ENCODE measurements at places on chromosomes 4 and X.

DNA sequence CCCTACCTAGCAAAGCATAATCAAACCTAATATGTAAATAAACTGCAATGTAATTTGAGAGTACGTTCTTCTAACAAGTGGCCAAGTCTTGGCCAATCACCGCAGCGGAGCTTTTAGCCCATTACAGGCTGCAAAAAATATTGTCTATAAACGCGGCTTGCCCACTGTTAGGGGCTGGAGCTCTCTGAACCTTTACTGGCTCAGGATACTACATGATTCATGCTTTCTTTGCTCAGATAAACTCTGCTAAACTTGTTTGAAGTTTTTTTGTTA lies 990 bp upstream of the HADH start:
- DNase-seq, result no peak

DNA sequence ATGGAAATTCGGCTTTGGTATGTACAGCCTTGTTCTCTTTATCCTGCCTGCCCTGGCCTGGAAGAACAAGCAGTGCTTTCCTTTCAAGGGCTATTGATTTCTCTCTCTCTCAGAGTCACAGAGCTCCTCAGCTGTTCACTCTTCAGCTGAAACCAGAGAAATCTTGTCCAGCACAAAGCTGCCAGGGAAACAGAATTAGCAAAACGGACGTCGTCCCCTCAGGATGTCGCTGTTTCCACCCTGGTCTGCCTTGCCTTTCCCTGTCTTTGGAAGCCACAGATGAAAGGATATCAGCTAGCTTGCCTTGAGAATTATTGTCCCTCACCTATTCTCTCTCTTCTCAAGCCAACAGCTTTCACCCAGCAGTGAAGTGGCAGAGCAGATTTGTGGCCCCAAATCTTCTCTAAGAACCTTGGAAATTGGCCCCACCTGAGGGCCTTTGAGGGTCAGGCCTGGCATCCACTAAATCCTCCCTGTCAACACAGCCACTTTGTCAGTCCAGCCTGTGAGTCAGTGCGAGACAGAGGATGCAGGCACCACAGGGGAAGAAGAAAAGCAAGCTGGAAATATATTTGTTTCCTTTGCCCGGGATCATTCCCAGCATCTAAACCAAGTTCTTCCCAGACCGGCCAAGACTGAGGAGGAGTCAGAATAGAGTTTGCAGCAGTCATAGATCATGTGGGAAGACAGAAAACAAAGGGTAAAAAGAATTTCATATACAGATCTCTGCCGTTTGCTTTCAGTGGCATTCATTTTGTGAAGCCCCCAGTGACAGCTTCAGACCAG lies 63.8 kb upstream of the MTM1 start:
- no peak for DNase-seq

- DNase-seq, result no peak
These were observed 17.6 kb downstream of the GRIA3 start for GRCh38 chrX:123201720-123202119.

- DNase-seq, result no peak
These were observed 94.4 kb downstream of the IL15 start for GRCh38 chr4:141730805-141731204.

- DNase-seq, result no peak
These were observed 59.1 kb downstream of the MRPL1 start for GRCh38 chr4:77921701-77922100.

DNA sequence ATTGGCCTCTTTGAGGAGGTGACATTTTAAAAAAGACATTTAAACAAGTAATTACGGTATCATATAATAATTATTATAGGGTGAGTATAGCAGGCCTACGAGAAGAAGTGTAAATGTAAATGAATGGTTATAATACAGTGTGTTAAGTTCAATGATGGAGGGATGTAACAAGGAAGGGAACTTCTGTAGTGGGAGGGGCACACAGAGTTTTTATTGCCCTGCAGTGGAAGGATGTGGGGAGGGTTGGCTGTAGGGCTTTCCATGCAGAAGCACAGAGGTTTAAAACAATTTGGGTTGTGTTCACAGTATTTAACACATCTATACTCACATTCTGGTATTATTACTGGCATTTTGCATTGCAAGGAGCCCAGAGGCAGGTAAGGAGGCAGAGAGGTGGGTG lies 41.1 kb downstream of the AFF1 start:
- no peak for DNase-seq

DNA sequence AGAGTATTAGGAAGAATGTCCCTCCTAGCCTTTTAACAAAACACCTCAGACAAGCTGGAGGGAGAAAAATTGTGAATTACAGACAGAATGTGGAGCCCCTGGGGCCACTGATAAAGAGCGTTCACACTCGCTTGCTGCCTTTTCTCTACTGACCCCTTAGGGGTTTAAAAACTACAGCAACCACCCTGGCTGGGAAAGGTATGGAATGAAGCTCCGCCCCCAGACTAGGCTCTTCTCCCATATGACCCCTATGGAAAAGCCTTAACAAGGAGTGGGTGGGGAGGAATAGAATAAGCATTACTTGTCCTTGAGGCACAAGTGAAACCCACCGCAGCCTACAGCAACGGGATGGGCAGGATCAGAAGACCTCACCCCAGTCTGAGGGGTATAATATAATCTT lies 26.3 kb downstream of the ANKRD50 start:
- DNase-seq, result no peak

DNA sequence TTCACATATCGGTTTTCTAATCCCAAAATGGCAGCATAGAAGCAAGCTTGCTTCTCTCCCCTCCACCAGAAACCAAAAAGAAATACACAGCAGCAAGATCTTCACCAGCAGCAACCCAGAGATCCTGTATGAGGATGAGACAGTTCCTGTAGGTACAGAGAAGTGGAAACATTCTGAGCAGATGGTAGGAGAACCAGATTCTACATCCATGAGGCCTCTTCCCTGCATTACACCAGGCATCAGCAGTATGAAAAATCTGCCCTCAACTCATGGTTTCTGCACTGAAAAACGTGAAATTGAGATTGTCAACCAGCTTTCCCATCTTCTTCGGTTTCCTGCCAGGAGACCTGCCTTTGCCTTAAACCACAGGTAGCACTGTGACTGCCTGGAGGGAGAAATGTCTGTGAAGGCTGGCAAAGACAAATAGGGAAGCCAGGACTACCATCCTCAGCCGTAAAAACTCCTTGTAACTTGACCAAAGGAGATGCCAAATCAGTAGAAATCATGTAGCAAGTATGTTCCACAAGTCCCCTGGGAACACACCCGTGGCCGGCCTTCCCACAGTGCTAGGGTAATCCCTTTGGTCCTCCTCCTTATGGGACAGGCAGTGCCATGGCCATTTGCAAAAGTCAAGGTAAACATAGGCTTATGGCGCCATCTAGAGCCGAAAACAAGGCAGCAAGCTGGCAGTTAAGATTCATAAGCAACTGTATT lies 24.0 kb upstream of the MTHFD2L start:
- peak; percentile 22 for DNase-seq

DNA sequence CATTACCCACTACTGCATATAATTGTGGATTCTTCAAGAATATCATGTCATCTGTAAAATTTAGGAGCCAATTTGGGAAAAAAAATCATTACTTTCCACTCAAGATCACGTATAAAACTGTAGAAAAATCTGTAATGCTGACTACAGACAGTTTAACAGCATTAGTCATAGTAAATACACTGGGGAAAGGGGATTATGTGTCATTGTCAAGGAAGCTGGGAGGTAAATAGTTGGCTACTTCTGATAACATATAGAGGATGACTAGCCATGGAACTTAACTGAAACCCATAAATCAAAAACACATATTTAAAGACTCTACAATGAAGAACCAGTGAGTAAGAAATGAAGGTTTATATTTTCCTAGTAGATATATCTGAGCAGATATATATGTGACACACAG lies 1666.4 kb upstream of the IGFBP7 start:
- no peak for DNase-seq

DNA sequence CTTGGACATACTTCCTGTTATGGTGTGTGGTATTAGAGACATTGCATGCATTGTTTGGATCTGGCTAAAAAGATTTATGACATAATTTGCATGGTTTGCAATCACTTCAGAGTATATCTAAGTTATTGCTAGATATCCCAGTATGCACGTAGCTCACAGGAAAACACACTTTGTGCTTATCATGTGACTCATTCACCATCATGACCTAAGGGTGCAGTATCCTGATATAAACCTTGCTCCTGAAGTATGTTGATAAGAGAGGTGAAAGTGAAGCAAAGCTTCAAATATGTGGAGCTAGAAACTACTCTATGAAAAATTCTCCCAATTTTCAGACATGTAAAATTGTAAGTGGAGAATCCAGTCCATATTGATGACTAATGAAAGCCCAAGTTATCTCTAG lies 46.9 kb upstream of the GRXCR1 start:
- no peak for DNase-seq

- DNase-seq, result no peak
These were observed at the start of gene HSD17B13 for GRCh38 chr4:87322754-87323153. Gene HSD17B13 (minus strand): TSS chr4:87322882. CDS start chr4:87322841, 41 bp downstream.

GRCh38 chr4:160880180-160880579 lies 1283.6 kb downstream of the FSTL5 start:
- no peak for DNase-seq

DNA sequence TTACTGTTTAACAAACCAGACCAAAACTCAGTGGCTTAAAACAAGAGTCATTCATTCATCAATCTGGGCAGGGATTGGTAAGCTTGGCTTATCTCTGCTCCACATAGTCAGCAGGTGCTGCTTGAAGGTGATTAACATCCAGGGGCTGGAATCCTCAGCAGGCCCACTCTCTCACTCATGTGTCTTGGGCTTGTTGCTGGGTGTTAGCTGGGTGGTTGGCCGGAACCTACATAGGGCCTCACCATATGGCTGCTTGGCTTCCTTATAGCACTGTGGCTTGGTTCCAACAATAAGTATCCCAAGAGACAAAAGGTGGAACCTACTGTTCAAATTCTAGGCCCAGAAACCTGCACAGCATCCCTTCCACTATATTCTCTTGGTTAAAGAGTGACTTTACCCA lies 125.0 kb downstream of the RASGEF1B start:
- DNase-seq, result no peak

DNA sequence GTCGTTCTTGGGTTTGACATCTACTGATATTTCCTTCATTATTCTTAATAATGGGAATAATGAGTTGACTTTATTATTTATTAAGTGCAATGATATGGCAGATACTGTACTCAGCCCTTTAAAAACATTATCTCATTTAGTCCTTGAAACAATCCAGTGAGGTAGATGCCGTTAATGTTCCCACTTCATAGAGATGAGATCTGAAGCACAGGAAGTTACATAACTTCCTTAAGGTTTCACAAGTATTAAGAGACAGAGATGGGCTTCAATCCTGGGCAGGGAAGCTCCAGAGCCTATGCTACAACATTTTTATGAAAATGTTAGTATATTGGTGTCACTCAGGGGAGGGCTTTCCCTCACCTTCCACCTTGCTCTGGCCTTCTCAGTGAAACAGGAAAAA lies 9.7 kb upstream of the KLHL13 start:
- DNase-seq, result no peak

- DNase-seq, result no peak
These were observed 153.9 kb upstream of the STK26 start for GRCh38 chrX:131869182-131869581.

DNA sequence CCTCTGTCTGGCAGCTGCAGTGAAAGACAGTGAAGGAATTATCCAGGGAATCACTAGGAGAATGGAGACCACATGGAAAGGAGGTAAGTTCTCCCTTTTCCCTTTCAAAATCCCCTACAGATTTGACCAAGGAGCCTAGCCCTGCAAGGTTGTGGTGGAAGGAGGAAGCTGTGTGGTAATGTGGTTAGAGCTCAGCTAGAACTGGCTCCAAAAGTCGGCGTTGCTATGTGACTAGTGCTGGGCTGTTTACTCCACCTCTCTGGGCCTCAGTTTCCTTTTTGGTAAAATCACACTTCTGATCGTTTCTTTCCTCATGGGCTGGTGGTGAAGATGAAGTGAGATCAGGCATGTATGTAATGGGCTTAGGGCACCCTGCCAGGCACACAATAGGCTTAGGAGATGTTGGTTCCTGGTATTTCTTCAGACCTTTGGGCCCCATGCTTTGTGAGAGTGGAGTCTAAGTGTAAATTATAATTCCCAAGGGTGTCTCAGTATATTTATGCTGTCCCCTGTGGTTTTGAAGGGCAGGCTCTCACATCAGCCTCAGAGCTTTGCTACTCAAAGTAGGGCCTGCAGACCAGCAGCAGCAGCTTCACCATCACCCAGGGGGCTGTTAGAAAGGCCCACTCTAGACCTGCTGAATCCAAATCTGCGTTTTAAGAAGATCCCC lies 183.7 kb upstream of the BCOR start:
- DNase-seq, result no peak

DNA sequence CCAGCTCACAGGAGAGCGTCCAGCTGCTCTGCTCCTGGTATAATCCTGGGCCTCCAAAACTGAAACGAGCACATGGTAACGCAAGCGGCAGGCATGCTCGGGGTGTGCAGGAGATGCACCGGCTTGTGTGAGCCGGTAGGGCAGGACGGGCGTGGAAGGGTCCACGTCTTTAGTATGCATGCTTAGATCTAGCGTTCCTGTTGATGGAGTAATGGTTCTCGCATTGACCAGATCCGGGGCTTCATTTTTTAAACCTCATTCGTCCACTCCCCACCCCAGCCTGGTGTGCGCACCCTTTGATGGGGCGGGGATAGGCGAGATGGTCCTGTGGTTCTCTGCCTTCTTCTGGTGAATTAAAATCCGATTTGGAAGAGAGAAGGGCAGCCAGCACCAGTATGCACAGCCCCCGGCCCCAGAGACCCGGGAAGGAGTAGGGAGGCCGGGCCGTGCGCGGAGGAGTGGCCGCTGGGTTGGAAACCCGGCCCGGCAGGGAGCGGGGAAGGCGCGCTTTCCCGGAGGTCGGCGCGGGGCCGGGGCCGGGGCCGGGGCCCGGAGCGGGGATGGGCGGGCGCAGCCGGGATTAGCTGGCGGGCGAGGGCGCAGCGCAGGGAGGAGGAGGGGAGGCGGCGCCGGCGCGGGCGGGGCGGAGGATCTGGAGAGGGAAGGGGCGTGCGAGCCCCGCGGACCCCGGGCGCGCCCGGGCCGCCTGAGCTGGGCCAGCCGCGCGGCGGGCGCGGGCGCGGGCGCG lies 39.9 kb downstream of the FAM149A start:
- DNase-seq, result no peak

DNA sequence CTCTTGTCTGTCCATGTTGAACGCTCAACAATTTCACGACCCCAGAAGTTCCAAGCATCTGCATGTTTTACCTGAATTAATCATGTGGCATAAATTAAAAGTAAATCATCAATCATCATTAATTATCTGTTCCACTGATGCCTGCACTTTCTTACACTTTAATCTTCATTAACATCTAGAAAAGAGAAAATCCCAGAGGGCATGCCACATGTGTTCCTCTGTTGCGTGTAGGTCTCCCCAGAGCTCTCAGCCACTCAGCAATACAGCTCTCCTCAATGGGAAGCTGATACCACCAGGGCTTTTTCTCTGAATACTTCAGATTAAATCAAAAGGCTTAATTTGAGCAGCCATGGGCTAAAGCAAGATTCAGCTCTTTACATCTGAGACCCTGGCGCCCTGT lies 722.4 kb upstream of the TENM3 start:
- no peak for DNase-seq

- DNase-seq, result peak; percentile 3
These were observed 197.7 kb downstream of the SPATA18 start for GRCh38 chr4:52248820-52249219.

- DNase-seq, result no peak
These were observed 61.2 kb upstream of the RAI2 start for GRCh38 chrX:17922303-17922702.

GRCh38 chr4:94711635-94712034 lies 46.1 kb upstream of the BMPR1B start:
- no peak for DNase-seq

- no peak for DNase-seq
These were observed 37.6 kb downstream of the SLC7A11 start for GRCh38 chr4:138204507-138204906.

GRCh38 chr4:10611673-10612072 lies 72.9 kb downstream of the CLNK start:
- no peak for DNase-seq

GRCh38 chr4:128006592-128006991 lies 41.4 kb downstream of the ABHD18 start:
- DNase-seq, result no peak

Measured in NCI-H446 treated with DMSO at 0.1 percent for 48 hours (cell line).